Effector memory CD4-positive, alpha-beta T cell (primary cell): ENCODE measurements at places on chromosomes 1 and 21.
A peak's percentile ranks its signal among the peaks of the same experiment; 100 is the strongest.

DNA sequence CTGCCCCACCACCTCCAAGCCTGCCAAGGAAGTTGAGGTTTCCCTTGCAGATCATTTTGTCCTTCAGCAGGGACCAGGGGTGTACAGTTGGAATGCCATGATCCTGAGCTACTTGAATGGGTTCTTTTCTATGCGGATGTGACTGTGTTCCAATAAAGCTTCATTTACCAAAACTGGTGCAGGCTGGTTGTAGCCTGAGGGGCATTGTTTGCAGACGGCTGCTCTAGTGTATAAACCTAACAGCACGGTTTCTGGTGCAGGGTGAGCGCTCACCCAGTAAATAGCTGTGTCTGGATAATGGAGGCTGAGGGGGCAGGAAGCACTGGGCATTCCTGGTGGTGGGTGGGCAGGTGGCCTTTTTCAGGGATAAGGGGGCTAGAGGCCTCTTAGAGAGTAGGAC lies 72.7 kb upstream of the ACTL8 start:
- DNase-seq: no peak

DNA sequence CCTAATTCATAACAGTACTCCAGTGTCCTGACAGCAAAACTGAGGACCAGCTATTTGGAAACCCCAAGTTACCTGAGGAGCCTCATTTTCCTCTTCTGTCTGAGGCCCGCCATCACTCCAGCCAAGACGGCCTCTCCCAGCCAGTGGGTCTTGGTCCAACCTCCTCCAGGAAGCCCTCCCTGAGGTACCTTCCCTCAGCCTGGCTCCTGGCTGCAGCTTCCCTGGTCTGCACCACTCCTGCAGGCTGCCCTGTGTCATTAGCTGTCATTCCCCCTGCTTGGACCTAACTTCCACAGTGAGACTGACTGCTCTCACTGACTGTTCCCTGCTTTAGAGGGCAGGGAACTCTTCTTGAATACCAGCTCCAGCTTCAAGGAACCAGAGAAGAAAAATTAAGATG lies 33.0 kb downstream of the BCAR3 start:
- no peak for DNase-seq

- no peak for DNase-seq
Observed at GRCh38 chr1:110307239-110307974, 31.8 kb upstream of the RBM15 start.

GRCh38 chr1:189706594-189706993 lies 771.1 kb downstream of the BRINP3 start:
- no peak for DNase-seq

GRCh38 chr1:158969855-158970254 lies 38.5 kb downstream of the PYHIN1 start:
- no peak for DNase-seq

DNA sequence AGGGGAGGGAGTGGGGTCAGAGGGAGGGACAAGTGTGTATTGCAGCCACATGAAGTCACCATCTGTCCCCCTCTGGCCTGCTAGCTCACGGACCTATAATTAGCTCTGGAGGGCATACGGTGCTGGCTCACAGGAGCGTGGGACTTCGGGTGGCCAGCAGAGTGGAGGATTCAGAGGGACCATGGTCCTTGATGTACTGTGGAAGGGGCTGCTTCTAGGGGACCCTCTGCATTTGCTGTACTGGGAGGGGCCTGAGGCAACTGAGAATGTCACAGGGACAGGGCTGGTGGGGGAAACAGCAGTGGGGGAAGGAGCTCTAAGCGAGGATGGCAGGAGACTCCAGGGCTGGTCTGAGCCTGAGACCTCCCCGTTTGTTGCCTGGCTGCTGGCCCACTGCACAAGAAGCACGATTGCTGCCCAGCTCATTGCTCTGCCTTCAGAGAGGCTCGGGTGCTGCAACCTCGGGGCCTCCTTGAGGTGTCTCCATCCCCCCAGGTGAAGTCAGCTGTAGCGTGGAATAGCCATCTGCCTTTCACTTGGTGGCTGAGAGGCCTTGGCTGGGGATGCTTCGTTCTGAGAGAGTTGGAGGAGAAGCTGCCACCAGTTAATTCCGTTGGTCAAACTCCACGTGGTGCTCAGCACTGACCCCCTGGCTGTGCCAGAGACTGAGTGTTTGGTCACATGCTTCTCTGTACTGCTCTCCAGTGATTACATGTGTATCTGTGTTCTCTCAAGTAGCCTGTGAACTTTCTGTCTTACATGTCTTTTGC lies 2.7 kb downstream of the PPFIA4 start:
- DNase-seq: no peak

GRCh38 chr1:42146626-42147320 lies 6.4 kb upstream of the GUCA2B start:
- DNase-seq: peak; percentile 28

GRCh38 chr21:39156024-39156423 lies 27.2 kb downstream of the PSMG1 start:
- DNase-seq: no peak

DNA sequence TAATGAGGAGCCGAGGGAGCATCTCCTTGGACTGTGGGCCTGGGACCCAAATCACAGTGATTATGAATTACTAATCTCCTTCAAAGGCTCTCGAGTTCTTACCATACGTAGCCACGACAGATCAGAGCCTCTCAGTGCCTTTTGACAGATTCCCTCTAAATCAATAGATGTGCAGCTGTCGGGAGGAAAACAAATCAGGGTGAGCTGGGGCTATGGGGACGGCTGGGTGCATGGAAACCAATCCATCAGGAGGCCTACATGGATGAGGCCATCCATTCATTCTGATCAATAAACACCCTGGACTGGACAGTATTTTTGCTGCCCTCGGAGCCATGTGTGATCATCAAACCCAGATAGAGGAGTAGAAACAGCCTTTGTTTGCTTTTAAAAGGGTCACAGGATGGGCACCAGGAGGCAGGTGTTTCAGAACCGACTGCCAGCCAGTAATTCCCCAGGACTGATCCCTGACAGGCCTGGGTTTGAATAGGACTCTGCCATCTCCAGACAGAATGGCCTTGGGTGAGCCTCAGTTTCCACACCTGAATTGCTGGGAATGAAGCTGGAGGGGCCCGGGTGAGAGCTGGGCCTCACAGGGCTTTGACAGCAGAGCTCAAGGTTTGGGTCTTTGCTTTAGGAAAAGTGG lies 532.8 kb downstream of the MATN1 start:
- DNase-seq: no peak

- DNase-seq: no peak
Observed at GRCh38 chr21:42066521-42066920, 4.6 kb upstream of the UMODL1 start.

DNA sequence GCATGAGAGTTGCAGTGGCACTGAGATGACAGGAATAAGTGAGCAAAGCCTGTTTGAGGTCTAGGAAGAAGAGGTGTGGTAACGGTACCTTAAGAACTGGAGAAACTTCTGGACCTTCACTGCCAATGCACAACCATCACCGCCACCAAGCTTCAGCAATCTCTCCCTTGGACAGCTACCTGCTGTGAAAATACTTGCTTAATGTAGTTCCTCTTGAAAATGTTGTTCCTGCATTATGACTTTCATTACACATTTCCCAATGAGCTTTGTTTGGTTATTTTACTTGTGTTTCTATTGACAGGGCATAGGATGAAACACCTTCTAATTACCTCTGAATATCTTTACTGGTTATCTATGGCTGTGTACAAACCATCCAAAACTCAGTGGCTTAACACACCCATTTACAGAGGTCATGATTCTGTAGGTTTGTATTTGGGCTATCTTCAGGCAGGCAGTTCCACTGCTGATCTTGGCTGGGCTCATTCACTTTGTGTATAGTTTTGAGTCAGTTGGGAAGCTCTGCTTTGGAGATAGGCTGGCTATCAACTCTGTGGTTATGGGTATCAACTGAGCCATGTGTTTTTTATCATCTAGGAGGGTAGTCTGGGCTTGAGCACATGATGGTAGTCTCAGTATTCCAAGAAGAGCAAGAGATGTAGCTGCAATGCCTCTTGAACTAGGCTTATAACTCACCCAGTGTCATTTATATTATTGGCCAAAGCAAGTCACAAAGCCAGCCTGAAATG lies 149.4 kb downstream of the ELAVL4 start:
- no peak for DNase-seq

DNA sequence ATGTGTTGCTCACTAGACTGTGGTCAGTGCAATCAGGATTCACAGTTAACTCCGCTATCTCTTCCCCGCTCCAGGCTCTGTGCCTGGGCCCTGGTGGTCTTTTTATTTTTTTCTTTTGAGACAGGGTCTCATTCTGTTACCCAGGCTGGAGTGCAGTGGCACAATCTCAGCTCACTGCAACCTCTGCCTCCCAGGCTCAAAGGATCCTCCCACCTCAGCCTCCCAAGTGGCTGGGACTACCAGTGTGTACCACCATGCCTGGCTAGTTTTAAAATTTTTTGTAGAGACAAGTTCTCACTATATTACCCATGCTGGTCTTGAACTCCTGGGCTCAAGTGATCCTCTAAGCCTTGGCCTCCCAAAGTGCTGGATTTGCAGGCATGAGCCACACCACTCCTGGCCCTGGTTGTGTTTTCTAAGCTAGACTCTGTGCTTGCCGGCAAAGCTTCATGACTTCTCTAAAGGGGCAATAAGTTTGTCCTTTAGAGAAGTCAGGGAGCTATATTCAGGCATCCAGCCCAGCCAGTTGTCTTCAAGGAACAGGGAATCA lies 1.4 kb downstream of the RCSD1 start:
- DNase-seq: no peak

DNA sequence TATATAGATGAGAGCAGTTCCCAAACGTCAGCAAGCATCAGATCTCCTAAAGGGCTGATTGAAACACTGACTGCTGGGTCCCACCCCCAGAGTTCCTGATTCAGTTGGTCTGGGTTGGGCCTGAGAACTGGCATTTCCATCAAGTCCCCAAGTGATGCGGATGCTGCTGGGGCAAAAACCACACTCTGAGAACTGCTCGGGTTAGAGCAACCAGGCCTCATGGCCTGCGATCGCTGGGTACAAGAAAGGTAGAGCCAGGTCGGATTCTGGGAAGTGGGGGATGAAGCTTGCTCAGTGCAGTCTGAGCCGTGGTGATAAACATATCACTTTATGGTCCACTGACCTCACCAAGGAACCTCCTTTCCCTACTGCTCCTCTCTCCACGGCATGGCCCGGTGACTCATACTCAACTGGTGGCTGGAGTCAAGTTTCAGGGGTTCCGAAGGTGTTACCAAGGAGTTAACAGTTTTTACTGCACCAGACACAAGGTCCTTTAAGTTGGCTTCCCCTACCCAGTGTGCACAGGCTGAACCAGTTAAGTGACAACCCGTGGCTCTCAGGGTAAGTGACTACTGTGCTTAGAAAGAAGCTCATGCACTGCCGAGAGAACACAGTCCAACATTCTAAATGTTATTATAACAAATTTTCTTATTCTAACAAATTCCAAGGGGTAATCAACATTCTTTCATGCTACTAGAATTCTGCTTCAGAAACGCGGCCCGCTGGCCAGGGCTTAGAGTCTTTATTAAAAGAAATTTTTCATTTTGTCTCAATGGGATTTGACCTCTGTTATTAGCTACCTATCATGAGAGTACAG lies 153.5 kb downstream of the TGFBR3 start:
- DNase-seq: no peak

DNA sequence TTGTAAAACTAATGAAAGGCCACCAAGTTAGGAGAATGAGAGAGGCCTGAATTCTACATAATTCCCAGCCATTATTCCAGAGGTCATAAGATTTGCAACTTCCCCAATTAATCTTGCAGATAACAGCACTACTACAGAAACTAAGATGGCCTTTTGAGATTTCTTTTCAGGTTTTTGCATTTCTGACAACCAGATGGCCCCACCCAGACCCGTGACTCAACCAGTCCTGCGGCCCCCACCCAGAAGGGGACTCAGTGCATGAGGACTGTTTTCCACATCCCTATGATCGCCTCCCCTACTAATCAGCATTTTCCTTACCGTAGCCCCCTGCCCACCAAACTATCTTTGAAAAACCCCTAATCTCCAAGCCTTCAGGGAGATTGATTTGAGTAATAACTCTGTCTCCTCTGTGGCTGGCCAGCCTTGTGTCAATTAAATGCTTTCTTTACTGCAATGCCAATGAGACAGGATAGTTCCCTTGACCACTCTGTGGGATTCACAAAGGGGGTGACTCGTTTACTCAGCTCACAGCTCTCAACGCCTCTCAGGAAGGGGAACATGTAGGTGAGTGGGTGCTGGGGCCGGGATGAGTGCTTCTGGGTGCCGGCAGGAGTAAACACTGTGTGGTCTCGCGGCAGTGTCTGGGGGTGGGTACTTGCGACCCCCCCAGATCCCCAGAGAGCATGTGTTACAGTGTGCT lies 10.5 kb upstream of the CNIH3 start:
- no peak for DNase-seq

GRCh38 chr1:74579425-74579824 lies 67.0 kb upstream of the LRRC53 start:
- DNase-seq: no peak

- DNase-seq: no peak
Observed at GRCh38 chr1:17757426-17757825, 2.3 kb downstream of the ACTL8 start.

GRCh38 chr1:115283249-115283648 lies 54.8 kb downstream of the NGF start:
- no peak for DNase-seq
